ENCODE measurements at places on chromosomes 2 and 18.

- no peaks in the 10 kb centered on the region for H3K4me1 ChIP-seq
- no peaks in the 10 kb centered on the region for H3K27me3 ChIP-seq
- H3K36me3 ChIP-seq, result peaks cover 57% of the 10 kb centered on the region
- H3K4me3 ChIP-seq, result no peak overlapping the region
- DNase-seq, result no peak
- no peak overlapping the region for H3K27ac ChIP-seq
Observed at GRCh38 chr2:8729939-8730338, 48.1 kb downstream of the ID2 start.

DNA sequence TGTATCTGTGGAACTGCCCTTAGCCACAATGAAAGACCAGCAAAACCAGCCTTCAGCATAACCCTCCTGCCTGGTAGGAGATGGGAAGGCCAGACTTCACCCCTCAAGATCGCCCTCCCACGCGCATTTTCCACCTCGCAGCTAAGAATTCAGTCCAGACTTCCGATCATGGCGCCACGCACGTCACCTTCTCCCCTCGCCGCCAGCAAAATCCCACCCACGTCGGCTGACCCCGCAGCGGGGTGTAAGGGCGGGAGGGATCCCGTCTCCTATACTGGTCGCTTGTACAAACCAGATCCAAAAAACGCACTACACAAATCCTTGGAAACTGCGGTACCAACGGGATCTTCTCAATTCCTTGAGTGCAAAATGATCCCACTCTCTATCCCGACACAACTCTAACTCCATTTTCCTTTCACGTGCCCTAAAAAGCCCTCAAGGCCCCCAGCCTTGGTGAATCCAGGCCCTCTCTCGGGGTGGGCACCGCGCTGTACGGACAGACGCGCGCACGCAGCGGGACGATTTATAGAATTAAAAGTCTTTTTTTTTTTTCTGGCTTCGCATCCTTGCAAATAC is 1.0 kb upstream of the BMPR2 start:
- no peaks in the 10 kb centered on the region for H3K36me3 ChIP-seq
- peak overlapping the region; percentile 37 for H3K27ac ChIP-seq
- DNase-seq, result peak; percentile 16
- H3K27me3 ChIP-seq, result no peaks in the 10 kb centered on the region

DNA sequence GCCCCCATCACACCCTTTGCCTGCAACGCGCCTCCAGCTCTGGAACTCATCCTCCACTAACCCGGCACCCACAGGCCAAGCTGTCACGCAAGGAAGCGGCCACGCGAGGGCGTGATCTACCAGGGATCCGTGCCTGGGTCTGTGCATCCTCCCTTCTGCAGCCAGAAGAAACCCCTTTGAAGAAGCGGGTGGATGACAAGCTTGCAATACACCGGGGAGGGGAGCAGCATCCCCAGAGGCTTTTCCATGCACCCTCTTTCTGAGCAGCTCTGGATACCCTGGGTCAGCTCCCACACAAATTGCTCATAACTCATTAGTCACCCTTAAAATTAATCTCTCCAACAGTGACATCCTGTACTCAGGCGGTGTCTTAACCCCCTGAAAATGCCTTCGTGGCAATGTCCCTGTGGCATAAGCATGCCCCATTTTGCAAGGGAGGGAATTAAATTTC is 47.6 kb downstream of the PDCL3 start:
- peaks cover 10% of the 10 kb centered on the region for H3K4me1 ChIP-seq
- H3K27me3 ChIP-seq, result no peaks in the 10 kb centered on the region
- no peaks in the 10 kb centered on the region for H3K36me3 ChIP-seq
- no peak overlapping the region for H3K27ac ChIP-seq
- DNase-seq, result peak; percentile 73

DNA sequence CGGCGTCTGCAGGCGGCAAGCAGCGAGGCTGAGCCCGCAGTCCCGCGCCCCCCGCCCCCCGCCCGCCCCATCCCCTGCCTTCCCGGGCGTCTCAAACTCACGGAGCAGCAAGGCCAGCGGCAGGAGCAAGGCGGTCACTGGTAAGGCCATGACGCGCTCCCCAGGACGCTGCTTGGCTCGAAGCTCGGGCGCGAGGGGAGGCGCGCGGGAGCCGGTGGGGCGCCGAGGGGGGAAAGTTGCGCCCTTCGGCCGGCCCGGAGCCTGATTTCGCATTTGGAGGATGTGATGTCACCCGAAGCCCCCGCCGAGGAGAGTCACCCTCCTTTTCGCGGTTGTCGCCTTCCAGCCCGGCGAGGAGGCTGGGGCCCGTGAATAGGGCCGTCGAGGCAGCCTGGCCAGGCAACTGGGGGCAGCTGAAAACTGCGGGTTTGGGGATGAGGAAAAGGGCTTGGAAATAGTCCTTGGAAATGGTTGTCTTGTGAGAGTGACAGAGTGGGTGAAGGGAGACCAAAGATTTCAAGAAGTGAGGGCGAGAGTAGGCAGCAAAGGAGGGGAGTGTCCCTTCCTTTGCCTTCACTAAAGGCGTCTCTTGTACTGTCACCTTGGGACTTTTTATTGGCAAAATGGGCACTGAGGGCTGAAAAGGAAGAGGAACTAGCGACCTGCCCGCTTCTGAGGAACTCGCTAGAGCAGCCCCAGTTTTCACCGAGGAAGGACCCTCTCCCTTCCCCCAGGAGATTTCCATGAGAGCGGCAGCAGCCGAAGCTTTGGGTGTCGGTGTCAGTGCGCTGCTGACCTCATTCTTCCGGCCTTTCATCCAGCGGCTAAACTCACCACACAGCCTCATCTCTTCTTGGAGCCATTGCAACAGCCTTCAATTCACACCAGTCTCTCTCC is at the start of gene CD8A:
CD8A (minus strand) TSS at position 238 of the 897 bp plus-strand sequence; CDS start at position 150, 88 bp downstream.
- peak within 1 kb of the TSS; percentile 40 for H3K4me3 ChIP-seq
- H3K36me3 ChIP-seq, result no peaks in the 10 kb centered on the region
- H3K27me3 ChIP-seq, result peaks cover 65% of the 10 kb centered on the region
- peaks cover 28% of the 10 kb centered on the region for H3K4me1 ChIP-seq
- no peak for DNase-seq

DNA sequence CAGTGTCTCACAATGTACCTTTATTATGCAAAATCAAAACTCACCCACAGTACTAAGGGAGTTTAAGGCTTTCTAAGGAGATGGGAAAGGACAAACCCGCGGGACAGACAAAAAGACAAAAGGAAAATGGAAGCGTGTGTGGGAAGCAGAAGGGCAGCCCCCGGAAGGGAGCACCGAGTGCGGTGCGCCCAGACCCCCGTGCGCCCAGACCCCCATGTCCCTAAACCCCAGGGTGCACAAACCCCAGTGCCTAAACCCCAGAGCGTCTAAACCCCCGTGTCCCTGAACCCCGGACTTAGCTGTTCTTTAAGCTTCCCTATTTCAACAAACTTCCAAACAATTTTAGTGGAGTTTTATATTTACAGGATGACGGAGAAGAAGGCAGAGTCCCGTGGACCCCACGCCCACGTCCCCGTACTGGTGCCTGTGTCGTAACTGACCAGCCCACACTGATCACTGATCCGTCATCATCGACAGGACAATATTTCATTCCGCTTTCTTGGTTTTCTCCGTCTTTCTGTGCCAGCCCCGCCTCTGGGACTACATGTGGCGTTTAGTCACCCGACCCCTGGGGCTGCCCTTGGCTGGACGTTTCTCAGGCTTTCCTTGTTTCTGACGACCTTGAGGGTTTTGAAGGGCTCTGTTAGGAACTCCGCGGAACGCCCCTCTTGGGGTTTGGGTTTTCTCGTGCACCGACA is 76.9 kb downstream of the RTP5 start:
- H3K4me1 ChIP-seq, result peaks cover 11% of the 10 kb centered on the region
- H3K36me3 ChIP-seq, result no peaks in the 10 kb centered on the region
- H3K27me3 ChIP-seq, result no peaks in the 10 kb centered on the region
- H3K27ac ChIP-seq, result no peak overlapping the region
- H3K4me3 ChIP-seq, result no peak overlapping the region
- no peak for DNase-seq

- H3K36me3 ChIP-seq, result peaks cover 8% of the 10 kb centered on the region
- H3K27me3 ChIP-seq, result no peaks in the 10 kb centered on the region
- peak overlapping the region; percentile 91 for H3K27ac ChIP-seq
- peak overlapping the region; percentile 97 for H3K4me3 ChIP-seq
- DNase-seq, result peak; percentile 78
Observed at GRCh38 chr18:2656237-2656980, 883 bp downstream of the SMCHD1 start.

DNA sequence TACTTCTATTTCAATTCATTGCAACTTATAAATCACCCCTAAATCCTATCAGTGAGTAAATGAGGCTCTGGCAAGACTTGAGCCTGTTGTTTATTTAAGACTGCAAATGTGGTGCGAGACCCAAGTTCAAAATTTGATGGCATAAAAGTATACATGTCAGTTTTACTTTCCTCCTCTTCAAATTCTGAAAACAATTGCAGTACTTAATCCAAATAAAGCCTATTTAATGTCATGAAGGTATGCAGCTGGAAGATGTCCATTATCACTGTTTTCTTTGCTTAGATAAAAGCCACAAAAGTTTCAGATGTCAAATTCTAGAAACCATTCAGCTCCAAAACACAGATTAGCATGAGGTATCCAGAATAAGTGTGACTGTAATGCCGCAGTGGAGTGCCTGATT is 3.3 kb downstream of the APCDD1 start:
- no peaks in the 10 kb centered on the region for H3K4me1 ChIP-seq
- H3K27me3 ChIP-seq, result peaks cover 26% of the 10 kb centered on the region
- no peak for DNase-seq

DNA sequence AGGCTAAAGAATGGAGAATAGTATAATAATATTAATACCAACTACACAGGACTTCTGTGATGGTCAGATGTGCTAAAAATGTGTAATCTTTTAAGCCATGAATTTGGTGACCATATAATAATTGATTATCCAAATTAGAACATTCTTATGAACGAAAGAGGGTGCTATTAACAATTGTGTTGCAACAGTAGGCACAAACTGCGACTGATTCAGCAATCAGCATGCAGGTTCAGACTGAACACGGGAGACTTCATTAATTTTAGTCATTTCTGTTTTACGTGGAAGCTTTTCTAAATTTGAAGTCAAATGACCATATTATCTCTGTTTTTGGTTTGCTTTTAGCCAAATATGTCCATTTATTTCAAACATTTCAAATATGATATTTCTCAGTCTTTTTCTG is 54.6 kb upstream of the CHST9 start:
- no peaks in the 10 kb centered on the region for H3K4me1 ChIP-seq
- DNase-seq, result no peak
- H3K36me3 ChIP-seq, result no peaks in the 10 kb centered on the region
- H3K4me3 ChIP-seq, result no peak overlapping the region

GRCh38 chr2:54904836-54905235 is 145.4 kb downstream of the RTN4 start:
- no peaks in the 10 kb centered on the region for H3K36me3 ChIP-seq
- no peak overlapping the region for H3K27ac ChIP-seq
- no peak overlapping the region for H3K4me3 ChIP-seq

- no peak overlapping the region for H3K27ac ChIP-seq
- peaks cover 72% of the 10 kb centered on the region for H3K36me3 ChIP-seq
- no peaks in the 10 kb centered on the region for H3K27me3 ChIP-seq
- H3K4me3 ChIP-seq, result no peak overlapping the region
- DNase-seq, result no peak
Observed at GRCh38 chr2:161228511-161229240, 68.4 kb downstream of the TANK start.

DNA sequence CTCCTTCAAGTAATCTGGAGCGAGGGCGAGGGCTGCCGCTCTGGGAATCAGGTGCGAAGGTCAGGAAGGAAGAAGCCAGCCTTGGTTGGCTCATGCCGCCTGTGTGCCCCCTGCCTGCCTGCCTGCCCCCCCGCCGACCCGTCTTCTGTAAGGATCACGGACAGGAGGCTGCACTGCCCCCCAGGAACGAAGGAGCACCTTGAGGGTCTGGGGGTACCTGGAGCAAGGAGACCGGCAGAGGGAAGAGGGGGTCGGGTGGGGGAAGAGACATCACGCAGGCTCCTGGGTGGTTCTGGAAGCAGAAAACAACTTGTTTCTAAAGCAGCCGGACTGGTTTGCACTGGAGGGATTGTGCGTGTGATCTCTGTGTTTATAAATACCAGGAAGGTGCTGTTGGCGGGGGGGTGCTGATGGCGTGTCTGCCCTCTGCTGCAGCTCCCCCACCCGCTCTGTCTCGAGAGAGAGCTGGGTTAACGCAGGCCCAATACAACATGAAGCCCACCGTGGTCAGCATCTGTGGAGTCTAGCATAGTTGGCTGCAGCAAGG is 1.7 kb downstream of the FOSL2 start:
- H3K4me1 ChIP-seq, result peaks cover 56% of the 10 kb centered on the region
- no peak overlapping the region for H3K27ac ChIP-seq
- DNase-seq, result no peak
- H3K4me3 ChIP-seq, result peak overlapping the region; percentile 79
- H3K36me3 ChIP-seq, result peaks cover 3% of the 10 kb centered on the region

GRCh38 chr18:51350081-51350480 is 152.6 kb upstream of the MEX3C start:
- H3K4me3 ChIP-seq, result no peak overlapping the region
- no peaks in the 10 kb centered on the region for H3K36me3 ChIP-seq
- H3K27me3 ChIP-seq, result no peaks in the 10 kb centered on the region

GRCh38 chr2:60958800-60959199 is 58.7 kb upstream of the PEX13 start:
- H3K4me1 ChIP-seq, result no peaks in the 10 kb centered on the region
- DNase-seq, result no peak
- no peaks in the 10 kb centered on the region for H3K27me3 ChIP-seq
- peaks cover 4% of the 10 kb centered on the region for H3K36me3 ChIP-seq

GRCh38 chr2:98058191-98058975 is 28.6 kb upstream of the VWA3B start:
- H3K27ac ChIP-seq, result no peak overlapping the region
- peaks cover 3% of the 10 kb centered on the region for H3K27me3 ChIP-seq
- H3K36me3 ChIP-seq, result no peaks in the 10 kb centered on the region
- DNase-seq, result no peak
- H3K4me1 ChIP-seq, result no peaks in the 10 kb centered on the region

GRCh38 chr2:42510608-42511243 is 16.9 kb upstream of the KCNG3 start:
- no peaks in the 10 kb centered on the region for H3K27me3 ChIP-seq
- no peaks in the 10 kb centered on the region for H3K36me3 ChIP-seq
- no peak overlapping the region for H3K4me3 ChIP-seq
- no peaks in the 10 kb centered on the region for H3K4me1 ChIP-seq
- no peak overlapping the region for H3K27ac ChIP-seq

- no peaks in the 10 kb centered on the region for H3K27me3 ChIP-seq
- DNase-seq, result no peak
- H3K27ac ChIP-seq, result no peak overlapping the region
- no peak overlapping the region for H3K4me3 ChIP-seq
- H3K4me1 ChIP-seq, result no peaks in the 10 kb centered on the region
Observed at GRCh38 chr2:168136392-168136977, 110.9 kb downstream of the STK39 start.

DNA sequence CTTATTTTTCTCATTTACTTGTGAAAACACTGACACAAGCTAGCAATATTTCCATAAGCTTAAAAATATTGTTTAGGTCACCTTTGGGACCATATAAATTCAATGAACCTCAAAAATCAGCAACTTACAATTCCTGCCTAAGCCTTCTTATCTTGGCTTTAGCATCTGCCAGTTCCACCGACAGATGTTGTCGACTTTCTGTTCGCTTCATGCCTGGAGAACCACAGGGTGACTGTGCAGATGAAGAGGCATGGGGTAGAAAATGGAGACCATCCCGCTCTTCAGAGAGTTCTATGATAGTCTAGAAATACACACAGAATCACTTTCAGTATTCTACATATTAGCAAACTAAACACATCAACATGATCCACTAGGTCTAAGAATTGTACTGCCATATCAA is 64.2 kb downstream of the CCDC88A start:
- no peak for DNase-seq
- H3K4me1 ChIP-seq, result no peaks in the 10 kb centered on the region
- H3K4me3 ChIP-seq, result no peak overlapping the region
- H3K36me3 ChIP-seq, result no peaks in the 10 kb centered on the region
- H3K27ac ChIP-seq, result no peak overlapping the region
